ENCODE measurements at places on chromosomes 16 and 17.

GRCh38 chr17:40369923-40370322 is 5.4 kb upstream of the GJD3 start:
- no peak for DNase-seq

DNA sequence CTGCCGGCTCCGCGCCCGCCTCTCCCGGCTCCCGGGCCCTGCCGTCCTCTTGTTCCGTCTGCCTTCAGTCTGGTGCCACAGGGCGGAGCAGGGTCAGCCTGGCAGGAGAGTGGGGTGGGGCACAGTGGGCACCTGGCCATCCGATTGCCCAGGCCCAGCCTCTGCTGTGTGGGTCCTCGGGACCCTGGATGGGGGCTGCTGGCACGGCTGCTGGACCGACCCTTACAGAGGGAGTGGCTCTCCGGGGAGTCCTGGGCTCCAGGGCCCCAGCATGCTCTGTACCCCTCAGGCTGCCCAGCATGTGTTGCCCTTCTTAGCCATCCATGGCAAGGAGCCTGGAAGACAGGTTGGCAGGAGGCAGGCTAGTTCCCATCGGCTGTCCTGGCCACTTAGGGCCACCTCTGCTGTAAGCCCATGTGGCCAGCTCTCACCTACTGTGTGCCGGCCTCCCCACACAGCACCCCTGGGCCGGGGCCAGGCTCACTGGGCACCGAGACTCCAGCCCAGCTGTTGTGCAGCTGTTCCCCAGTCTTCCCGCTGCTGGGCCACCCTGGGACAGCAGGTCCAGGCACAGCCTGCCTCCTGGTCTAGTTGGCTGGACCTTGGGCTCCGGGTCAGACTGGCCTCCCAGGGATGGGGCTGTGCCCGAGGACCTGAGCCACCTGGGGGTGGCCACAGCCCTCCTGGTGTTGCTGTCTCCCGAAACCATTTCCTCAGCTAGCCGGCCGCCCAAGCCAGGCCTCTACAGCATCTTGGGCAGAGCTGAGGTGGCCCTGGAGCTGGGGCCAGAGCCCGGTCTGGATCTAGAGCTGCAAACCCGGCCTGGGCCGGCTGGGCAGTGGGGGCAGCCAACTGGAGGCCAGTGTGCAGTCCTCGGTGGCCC is 24.9 kb downstream of the BAHCC1 start:
- no peak for DNase-seq

- no peak for DNase-seq
Measured at GRCh38 chr16:17287166-17287800, 183.5 kb downstream of the XYLT1 start.

DNA sequence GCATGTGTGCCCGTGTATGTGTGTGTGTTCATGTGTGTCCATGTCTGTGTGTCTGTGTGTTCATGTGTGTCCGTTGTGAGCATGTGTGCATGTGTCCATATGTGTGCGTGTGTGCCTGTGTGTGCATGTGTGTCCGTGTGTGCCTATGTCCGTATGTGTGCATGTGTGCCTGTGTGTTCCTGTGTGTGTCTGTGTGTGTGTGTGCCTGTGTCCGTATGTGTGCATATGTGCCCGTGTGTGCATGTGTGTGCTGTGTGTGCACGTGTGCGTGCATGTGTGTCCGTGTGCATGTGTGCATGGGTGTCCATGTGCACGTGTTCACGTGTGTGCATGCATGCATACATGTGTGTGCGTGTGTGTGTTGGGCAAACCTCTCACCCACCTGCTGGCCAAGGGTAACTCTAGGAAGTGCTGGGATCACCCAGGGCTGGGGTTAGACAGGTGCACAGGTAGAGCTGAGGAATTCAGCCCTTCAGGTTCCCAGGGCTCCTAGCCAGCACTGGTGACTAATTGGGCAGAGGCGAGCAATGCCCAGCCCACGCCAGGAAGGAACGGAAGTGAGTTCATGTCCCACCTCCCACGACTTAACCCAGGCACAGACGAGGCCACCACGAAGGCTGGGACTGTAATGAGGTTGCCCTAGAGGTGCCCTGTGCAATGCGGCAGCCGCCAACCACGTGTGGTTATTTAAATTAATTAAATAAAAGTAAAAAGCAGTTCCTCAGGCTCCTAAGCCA is 8.2 kb upstream of the CSNK1D start:
- no peak for DNase-seq

GRCh38 chr17:67469208-67469980 is 92.3 kb downstream of the PITPNC1 start:
- no peak for DNase-seq

DNA sequence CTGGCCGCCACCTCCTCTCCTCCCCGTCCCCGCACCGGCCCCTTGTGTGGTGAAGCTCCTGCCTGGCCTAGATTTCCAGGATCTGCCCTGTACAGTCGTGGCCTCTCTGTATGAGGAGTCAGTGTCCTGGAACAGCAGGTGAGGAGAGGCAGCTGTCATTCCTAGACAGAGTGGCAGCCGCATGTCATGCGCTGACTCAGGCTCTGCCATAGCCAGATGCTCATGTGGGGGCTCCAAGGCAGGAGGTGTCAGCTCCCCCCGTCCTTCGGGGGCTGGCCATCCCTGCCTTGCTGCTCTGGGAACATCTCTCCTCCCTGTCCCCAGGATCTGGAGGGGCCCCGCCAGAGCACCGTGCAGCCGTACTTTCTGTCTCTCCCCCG is 60.4 kb downstream of the BAIAP2 start:
- no peak for DNase-seq

GRCh38 chr17:13337864-13338371 is 263.8 kb downstream of the HS3ST3A1 start:
- no peak for DNase-seq

GRCh38 chr16:84507011-84507982 is 2.8 kb upstream of the MEAK7 start:
- no peak for DNase-seq

GRCh38 chr17:82275326-82275725 is 1.8 kb upstream of the CSNK1D start:
- DNase-seq = no peak

DNA sequence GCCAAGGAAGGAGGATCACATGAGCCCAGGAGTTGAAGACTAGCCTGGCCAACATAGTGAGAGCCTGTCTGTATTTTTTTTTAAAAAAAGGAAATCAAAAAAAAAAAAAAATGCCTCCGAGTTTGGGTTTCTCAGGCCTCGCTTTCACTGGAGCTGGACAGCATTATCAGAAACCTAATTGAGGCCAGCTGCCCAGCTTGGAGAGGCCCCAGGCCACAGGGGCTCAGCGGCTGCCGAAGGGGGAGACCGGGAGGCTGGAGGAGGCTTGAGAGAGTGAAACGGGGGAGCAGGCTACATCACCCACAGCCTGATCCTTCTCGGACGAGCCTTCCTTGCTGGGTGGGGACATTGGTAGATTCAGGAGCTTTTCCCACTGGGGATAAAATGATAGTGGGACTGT is 5.1 kb downstream of the TTYH2 start:
- DNase-seq = no peak

- no peak for DNase-seq
Measured at GRCh38 chr16:13397126-13397525, 495.7 kb downstream of the SHISA9 start.

- no peak for DNase-seq
Measured at GRCh38 chr16:85527767-85528297, 85.3 kb upstream of the GSE1 start.

DNA sequence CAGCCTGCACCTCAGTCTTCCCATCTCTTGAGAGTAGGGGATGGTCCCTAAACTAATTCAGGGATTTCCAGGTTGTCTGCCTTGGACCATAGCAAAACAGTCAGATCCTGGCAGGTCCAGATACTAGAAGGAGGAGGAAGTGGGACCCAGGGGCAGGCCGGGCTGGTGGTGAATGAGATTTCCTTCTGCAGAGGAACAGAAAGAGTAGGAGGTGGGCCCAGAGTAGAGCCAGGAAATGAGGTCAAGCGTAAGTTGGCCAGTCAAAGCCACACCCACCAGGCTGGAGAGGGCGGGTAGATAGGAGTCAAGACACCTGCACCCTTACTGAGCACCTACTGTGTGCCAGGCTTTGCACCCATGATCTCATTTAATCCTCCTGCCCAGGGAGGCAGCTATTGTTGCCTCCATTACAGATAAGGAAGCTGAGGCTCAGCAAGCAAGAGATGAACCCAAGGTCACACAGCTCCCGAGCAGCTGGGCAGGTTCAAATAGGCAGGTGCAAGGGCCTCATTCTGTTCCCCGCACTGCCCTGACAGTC is 2.6 kb downstream of the CDH5 start:
- DNase-seq = no peak

- no peak for DNase-seq
Measured at GRCh38 chr17:45681706-45682105, 102.4 kb upstream of the CRHR1 start.

DNA sequence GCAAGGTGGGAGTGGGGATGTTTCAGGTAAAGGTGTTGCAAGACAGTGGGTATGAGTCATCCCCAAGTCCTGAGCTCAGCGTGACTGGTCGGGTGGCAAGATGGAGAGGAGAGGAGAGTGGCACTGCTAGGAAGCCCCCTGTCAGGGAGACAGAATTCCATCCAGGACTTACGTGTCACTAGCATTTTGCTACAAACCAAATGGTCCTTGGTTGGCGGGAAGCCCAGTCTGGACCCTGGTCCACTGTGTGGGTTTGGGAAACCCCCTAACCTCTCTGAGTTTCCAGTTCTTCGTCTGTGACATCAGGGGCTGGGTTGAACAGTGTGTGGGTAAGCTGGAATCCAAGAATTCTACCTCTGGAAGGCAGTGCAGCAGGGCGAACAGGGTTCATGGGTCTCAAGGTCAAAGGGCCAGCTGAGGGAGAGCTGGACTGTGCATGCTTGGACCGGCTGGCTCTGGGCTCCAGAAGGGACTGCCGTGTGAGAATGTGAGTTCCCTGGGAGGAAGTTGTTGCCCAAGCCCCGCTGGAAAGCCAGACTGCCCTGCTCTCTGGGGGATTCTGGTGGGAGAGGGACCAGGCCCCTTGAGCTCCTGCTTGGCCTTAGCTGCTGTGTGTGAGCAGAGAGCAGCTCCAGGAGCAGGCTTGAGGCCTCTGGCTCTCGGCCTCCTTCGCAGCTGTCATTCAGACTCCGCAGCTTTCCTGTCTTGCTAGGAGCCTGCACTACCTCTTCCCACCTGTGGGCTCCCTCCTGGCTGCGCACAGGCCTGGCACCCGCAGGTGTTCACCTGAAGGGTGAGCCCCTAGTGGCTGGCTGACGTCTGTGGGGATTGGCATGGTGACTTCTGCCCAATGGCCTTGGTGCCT is 84.6 kb downstream of the NT5M start:
- DNase-seq = peak; percentile 52

GRCh38 chr17:49887086-49887743 is 39.3 kb upstream of the TAC4 start:
- peak; percentile 56 for DNase-seq

DNA sequence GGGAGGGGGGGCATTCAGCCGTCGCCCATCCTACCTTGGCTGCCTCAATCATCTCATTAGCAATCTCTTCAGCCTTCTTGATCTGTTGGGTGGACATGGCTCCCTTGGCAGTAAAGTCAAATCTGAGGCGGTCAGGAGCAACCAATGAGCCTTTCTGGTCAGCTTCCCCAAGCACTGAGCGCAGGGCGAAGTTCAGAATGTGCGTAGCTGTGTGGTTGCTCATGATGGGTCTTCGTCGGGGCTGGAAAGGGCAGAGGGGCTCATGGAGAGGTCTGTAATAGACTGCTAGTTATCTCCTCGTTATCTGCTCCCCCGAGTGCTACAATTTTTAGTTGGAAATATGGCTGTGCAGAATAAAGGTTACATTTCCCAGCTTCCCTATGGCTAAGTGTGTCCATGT is 7.2 kb upstream of the EXOSC6 start:
- no peak for DNase-seq

DNA sequence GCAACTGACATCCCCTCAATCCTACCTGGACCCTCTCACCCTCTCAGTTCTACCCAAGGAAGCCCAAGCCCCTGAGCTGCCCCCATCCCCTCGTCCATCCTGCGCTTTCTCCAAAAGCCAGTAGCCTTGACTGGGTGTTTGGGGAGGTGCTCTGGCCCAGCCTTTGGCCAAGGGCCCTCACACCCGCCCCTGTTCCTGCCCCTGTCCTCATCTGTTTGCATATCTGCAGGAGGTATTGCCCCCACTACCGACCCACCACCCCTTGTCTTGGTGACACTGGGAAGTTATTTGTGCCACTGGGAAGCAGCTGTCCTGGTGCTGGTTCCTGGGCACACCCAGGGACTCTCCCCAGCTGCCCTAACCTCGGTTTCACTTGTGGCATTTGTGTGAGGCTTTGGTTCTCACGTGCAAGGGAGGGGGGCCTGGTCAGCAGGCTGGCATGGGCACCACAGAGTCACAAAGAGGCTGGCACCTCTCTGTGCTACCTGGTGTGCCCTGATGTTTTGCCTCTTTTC is 75.3 kb downstream of the MRC2 start:
- DNase-seq = no peak

DNA sequence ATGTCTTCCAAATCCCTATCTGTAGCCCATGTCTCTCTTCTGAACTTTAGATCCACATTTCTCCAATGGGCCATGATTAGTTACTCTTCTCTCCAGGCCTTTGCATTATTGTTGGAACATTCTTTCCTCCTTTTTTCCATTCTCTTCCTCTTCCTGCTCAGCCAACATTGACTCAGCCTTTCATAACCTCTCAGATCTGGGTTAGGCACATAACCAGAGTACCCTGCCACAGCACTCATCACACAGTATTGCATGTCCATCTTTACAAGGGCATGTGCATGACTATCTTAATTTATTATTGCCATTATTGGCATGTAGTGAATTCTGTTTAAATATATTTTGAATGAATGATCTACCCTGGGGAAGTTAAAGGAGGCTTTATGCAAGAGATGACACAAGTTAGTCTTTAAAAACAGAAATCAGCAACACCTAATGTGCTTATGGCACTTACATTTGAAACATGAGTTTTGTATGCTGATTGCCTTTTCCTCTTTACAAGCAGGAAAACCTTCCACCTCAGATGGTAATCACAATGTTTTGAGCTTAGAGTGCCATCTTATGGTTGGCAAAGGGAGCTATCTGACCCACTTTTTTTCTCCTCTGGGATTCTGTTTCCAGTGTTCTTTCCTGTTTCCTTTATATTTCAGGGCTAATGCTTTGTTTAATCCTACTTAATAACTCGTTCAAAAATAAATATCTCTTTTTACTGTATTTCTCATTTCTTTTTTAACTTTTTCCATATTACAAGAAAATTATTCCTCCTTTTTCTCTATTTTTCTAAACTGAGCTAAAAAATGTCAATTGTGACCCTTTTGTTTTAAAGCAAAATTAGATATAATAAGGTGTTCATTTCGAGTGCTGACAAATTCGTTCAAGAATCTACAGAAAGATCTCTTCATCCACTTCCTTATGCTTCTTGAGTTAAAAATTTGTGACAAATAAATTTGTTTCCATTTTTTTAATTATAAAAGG is 151.0 kb upstream of the RBL2 start:
- no peak for DNase-seq

GRCh38 chr16:68473358-68474070 is 25.2 kb upstream of the SMPD3 start:
- DNase-seq = no peak

DNA sequence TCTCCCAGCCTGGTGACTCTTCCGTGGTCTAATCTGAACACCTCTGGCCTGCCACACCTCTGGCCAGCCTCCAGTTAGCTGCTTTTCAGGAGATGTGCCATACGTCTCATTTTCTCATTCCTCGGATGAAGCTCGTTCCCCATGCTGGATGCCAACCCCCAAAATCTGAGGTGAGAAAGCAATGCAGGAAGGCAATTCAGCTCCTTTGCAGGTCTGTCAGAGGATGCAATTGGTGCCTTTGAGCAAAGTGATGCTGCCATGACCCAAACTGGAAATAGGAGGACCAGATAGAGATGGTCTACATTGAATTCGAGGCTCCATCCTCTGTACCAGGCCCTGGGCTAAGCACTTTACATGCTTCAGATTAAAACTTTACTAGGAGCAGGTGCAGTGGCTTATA is 11.0 kb upstream of the CUEDC1 start:
- DNase-seq = no peak

All from progenitor cell of endocrine pancreas (in vitro differentiated cells).